Uterus (tissue), 4 donors: ENCODE measurements at places on chromosomes 5 and 9. TPM values are rescaled to one million over a fixed set of nuclear protein-coding genes. Genes with fewer than 3 reads are reported as not detected.
A peak's percentile ranks its signal among the peaks of the same experiment; 100 is the strongest.

DNA sequence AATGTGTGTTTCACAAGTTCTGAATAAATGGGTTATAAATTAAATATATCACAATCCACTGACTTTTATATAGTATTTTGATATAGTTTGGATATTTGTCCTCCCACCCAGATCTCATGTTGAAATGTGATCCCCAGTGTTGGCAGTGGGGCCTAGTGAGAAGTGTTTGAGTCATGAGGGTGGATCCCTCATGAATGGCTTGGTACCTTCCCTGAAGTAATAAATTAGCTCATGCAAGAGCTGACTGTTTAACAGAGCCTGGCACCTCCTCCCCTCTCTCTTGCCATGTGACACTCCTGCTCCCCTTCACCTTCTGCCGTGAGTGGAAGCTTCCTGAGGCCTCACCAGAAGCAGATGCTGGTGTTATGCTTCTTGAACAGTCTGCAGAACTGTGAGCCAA, 127.9 kb upstream of the PALM2AKAP2 start:
- H3K27me3 ChIP-seq, result no peaks in the 10 kb centered on the region
- no peak overlapping the region for H3K4me3 ChIP-seq
- no peaks in the 10 kb centered on the region for H3K36me3 ChIP-seq
- H3K4me1 ChIP-seq, result no peaks in the 10 kb centered on the region
- no peak for DNase-seq
- no peak overlapping the region for H3K27ac ChIP-seq

Gene DAB2
- total RNA-seq, result 52.4 TPM

DNA sequence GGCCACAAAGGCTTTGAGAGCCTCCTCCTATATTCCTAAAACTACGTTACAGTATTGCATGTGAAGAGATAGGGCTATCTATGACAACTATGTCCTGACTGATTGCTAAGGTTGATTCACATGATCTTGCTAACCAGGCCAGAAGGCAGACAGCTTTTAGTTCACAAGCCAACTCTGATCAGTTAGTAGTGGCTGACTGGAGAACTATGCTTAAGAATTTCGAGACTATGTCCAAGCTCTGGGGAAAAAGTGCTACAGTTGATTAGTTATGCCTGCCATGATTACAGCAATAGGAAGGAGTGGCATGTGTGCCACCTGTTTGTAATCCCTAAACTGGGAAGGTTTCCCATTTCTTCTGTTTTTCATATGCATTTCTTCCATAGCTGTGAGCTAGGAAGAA, 223.4 kb downstream of the DOCK8 start:
- peak overlapping the region; percentile 88 for H3K27ac ChIP-seq
- H3K4me1 ChIP-seq, result no peaks in the 10 kb centered on the region
- no peak for DNase-seq
- H3K36me3 ChIP-seq, result no peaks in the 10 kb centered on the region
- no peak overlapping the region for H3K4me3 ChIP-seq
- no peaks in the 10 kb centered on the region for H3K27me3 ChIP-seq

Gene CDO1
- 11.3 TPM for total RNA-seq

- H3K4me3 ChIP-seq, result no peak overlapping the region
- H3K36me3 ChIP-seq, result no peaks in the 10 kb centered on the region
- no peak for DNase-seq
- H3K27me3 ChIP-seq, result no peaks in the 10 kb centered on the region
- H3K27ac ChIP-seq, result no peak overlapping the region
- no peaks in the 10 kb centered on the region for H3K4me1 ChIP-seq
These were observed 513.0 kb downstream of the TMEM38B start for GRCh38 chr9:106207298-106207697.

- H3K36me3 ChIP-seq, result no peaks in the 10 kb centered on the region
- no peak for DNase-seq
- no peak overlapping the region for H3K27ac ChIP-seq
- H3K27me3 ChIP-seq, result no peaks in the 10 kb centered on the region
- H3K4me3 ChIP-seq, result no peak overlapping the region
- H3K4me1 ChIP-seq, result no peaks in the 10 kb centered on the region
These were observed 41.2 kb downstream of the EXD3 start for GRCh38 chr9:137381501-137382443.

Gene IL7R
- total RNA-seq, result 4.1 TPM

Gene IL3
- total RNA-seq, result not detected

Gene SPATA31C1
- total RNA-seq, result not detected

DNA sequence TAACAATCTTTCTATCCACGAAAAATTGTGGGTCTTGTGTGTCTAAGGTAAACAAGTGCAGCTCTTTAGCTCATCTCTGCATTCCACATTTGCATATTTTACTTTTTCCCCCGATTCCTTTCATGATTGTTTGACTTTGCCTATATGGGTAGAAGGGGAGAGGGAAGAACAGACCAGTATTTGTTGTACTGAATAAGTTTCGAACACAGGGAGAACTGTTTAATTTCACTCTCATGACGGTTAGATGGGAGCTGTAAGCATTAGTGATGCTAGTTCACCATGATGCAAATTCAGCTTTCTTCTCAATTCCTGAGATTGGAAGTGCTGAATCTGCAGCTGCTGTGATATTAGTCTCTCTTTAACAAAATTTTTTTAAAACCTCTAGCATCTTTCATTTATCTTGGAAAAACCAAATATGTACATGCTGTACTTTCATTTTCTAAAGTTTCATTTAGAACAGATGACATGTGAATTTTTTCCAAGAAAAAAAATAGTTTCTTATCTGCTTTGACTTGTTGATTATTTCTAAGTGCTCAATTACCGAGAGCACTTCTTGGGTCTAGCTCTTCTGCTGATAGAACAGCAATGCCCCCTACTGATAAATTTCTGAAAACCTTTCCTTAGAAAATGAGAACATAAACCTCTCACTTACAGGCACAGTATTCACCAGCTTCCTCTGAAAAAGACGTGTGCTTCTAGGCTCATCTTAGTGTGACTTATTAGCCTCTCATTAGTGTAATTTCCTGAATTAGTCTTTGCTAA, 149.5 kb downstream of the BAAT start:
- no peak for DNase-seq
- H3K27me3 ChIP-seq, result no peaks in the 10 kb centered on the region
- no peaks in the 10 kb centered on the region for H3K4me1 ChIP-seq
- no peak overlapping the region for H3K4me3 ChIP-seq
- H3K36me3 ChIP-seq, result no peaks in the 10 kb centered on the region
- no peak overlapping the region for H3K27ac ChIP-seq

Gene FOXD4
- total RNA-seq, result not detected

Gene BOD1
- 63.8 TPM for total RNA-seq

DNA sequence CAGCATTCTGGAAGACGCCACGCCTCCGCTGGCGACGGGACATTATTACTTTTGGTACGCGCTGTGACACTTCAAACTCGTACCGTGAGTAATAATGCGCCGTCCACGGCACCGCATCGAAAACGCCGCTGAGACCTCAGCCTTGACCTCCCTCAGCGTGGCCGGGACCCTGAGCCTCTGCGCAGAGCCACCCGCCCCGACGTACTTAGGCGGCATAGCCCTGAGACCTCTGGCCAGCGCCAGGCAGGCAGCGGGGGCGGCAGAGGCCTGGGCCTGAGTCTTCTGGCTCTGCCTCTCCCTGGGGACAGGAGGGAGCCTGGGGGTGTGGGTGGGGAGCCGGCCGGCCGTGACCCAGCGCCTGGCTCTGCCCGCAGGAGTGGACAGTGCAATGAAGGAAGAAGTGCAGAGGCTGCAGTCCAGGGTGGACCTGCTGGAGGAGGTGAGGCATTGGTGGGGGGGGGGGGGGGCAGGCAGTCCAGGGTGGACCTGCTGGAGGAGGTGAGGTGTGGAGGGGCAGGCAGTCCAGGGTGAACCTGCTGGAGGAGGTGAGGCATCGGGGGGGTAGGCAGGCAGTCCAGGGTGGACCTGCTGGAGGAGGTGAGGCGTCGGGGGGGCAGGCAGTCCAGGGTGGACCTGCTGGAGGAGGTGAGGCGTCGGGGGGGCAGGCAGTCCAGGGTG, 8.0 kb downstream of the EGFL7 start:
- peaks cover 15% of the 10 kb centered on the region for H3K27me3 ChIP-seq
- no peaks in the 10 kb centered on the region for H3K36me3 ChIP-seq
- no peak for DNase-seq
- H3K4me1 ChIP-seq, result no peaks in the 10 kb centered on the region
- H3K27ac ChIP-seq, result peak overlapping the region; percentile 27

DNA sequence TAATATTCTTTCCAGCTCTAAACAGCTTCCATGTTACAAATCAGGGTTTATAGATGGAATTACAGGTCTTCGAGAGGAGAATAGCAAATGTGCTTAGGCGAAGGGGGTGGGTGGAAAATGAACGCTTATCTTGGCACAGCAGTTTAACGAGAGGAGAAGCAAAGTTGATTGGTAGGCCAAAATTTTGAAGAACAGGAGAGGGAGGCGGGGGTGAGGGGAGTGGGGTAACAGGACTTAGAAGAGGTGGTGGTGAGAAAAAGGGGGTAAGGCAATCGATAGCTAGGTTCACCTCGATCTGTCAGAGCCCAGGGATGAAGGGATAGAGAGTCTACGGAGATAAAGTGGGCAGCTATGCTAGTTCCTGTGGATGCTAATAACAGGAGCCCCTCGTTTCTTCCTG, 764 bp downstream of the ANKRA2 start:
- H3K27ac ChIP-seq, result peak overlapping the region; percentile 86
- DNase-seq, result no peak
- H3K4me3 ChIP-seq, result peak overlapping the region; percentile 79

GRCh38 chr5:76305775-76306174, 97.3 kb upstream of the IQGAP2 start:
- no peak overlapping the region for H3K4me3 ChIP-seq
- H3K4me1 ChIP-seq, result no peaks in the 10 kb centered on the region
- DNase-seq, result no peak
- H3K36me3 ChIP-seq, result no peaks in the 10 kb centered on the region
- H3K27me3 ChIP-seq, result no peaks in the 10 kb centered on the region
- H3K27ac ChIP-seq, result no peak overlapping the region

Gene PCDHB7
- total RNA-seq, result 0.51 TPM

DNA sequence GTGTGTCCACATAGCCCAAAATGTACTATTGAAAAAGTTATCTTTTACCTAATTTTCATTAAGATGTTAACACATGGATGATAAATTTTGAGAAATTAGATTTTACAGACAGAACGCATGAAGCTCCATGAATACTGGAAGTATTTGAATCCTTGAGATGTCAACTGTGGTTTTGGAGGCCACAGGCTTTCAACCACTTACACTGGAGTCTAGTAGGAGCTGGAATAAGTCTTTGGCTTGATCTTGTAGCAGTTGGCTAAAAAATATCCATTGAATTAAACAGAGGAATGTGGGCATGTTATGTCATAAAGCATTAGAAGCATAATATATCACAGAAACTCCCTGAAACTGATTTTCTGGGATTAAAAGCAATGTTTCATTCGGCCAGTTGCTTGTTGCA, 52.9 kb downstream of the CAMK4 start:
- H3K27ac ChIP-seq, result no peak overlapping the region
- DNase-seq, result no peak
- H3K4me3 ChIP-seq, result no peak overlapping the region
- H3K36me3 ChIP-seq, result no peaks in the 10 kb centered on the region
- H3K27me3 ChIP-seq, result no peaks in the 10 kb centered on the region
- no peaks in the 10 kb centered on the region for H3K4me1 ChIP-seq

GRCh38 chr9:87792831-87793288, 66.9 kb downstream of the CTSL start:
- peak overlapping the region; percentile 31 for H3K27ac ChIP-seq
- no peaks in the 10 kb centered on the region for H3K36me3 ChIP-seq
- no peaks in the 10 kb centered on the region for H3K4me1 ChIP-seq
- no peaks in the 10 kb centered on the region for H3K27me3 ChIP-seq
- no peak overlapping the region for H3K4me3 ChIP-seq

DNA sequence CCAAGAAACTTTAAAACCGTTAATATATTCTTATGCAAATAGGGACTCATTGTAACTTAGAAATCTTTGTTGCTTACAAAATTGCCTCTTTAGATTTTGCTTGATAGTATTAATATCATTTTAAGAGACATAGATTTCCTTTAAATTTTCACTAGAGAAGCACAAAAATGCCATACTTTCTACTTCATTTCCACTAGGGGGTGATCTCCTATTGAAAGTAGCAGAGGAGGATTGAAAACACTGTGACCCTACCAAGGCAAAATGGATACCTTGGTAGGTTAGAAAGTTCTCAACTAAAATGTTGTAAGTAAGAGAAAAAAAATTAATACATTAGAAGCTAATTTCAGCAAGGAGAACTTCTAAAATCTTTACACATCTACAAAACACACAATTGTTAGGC, 204.9 kb downstream of the CHSY3 start:
- no peaks in the 10 kb centered on the region for H3K36me3 ChIP-seq
- H3K4me1 ChIP-seq, result no peaks in the 10 kb centered on the region
- H3K4me3 ChIP-seq, result no peak overlapping the region
- DNase-seq, result no peak
- no peak overlapping the region for H3K27ac ChIP-seq
- H3K27me3 ChIP-seq, result no peaks in the 10 kb centered on the region

Gene RNF208
- total RNA-seq, result 3.7 TPM

Gene CNTFR
- total RNA-seq, result not detected

DNA sequence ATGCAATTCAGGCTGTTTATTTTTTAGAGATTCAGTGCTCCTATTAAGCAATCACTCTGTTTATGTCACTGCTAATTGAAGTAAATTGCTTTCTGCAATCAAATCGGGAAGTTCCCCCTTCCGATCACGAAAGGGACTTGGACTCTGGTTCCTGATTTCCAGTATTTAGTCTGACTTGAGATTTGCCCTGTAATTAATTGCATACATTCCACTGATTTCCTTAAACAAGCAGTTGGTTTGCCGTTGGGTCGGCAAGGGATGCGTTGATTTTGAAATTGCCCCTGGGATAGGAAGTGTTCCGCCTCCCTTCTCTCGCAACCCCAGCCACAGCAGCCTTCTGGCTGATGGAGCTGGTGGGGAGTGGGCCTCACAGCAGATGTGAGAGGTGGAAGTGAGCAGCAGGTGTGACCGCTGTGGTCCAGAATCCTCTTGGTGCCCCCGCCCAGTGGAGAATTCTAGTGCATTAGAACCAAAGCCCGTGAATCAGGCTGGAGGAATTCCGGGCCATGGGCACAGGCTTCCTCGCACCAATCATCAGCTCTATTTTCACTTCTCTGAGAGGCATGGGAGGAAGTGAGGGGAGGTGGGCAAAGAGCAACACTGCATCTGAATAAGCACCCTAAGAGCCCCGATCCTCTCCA, 102.5 kb downstream of the SPRY4 start:
- H3K36me3 ChIP-seq, result no peaks in the 10 kb centered on the region
- H3K4me1 ChIP-seq, result no peaks in the 10 kb centered on the region
- no peak for DNase-seq
- H3K27me3 ChIP-seq, result no peaks in the 10 kb centered on the region

- DNase-seq, result no peak
- H3K4me3 ChIP-seq, result no peak overlapping the region
- no peak overlapping the region for H3K27ac ChIP-seq
- H3K27me3 ChIP-seq, result no peaks in the 10 kb centered on the region
These were observed 9.9 kb downstream of the LCN1 start for GRCh38 chr9:135531096-135531495.

- no peaks in the 10 kb centered on the region for H3K27me3 ChIP-seq
- H3K4me3 ChIP-seq, result no peak overlapping the region
- no peak for DNase-seq
- no peaks in the 10 kb centered on the region for H3K4me1 ChIP-seq
These were observed 109.9 kb upstream of the C9orf72 start for GRCh38 chr9:27683181-27683580.
